ENCODE measurements at places on chromosomes 1 and 21.

DNA sequence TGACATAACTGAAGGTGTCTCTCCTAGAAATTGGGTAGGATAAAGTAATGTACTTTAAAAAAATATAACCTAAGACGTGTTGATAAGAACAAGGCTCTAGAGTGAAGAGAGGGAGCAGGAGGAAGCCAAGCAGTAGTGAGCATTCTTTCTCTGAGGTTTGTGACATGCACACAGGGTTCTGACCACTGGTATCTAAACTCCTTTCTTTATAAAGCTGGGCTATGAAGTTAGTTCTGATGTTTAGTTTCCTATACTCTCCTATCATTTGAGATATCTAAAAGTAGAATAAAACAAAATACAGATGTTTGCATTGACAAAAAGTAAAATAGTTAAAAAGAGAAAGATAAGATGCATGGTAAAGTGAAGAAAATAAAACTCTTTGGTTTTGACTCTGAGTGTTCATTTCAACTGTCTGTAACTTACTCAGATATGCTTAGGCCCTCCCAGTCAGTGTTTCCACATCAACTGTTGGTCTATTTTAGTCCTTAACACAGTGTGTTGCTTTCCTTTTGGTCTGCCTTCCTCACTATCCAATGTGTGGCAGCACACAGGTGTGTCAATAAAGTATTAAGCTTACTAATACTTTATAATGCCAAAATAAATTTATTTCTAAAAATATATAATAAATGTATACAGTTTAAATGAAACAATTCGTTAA, 543.5 kb downstream of the PTPRC start:
- no peak for DNase-seq

DNA sequence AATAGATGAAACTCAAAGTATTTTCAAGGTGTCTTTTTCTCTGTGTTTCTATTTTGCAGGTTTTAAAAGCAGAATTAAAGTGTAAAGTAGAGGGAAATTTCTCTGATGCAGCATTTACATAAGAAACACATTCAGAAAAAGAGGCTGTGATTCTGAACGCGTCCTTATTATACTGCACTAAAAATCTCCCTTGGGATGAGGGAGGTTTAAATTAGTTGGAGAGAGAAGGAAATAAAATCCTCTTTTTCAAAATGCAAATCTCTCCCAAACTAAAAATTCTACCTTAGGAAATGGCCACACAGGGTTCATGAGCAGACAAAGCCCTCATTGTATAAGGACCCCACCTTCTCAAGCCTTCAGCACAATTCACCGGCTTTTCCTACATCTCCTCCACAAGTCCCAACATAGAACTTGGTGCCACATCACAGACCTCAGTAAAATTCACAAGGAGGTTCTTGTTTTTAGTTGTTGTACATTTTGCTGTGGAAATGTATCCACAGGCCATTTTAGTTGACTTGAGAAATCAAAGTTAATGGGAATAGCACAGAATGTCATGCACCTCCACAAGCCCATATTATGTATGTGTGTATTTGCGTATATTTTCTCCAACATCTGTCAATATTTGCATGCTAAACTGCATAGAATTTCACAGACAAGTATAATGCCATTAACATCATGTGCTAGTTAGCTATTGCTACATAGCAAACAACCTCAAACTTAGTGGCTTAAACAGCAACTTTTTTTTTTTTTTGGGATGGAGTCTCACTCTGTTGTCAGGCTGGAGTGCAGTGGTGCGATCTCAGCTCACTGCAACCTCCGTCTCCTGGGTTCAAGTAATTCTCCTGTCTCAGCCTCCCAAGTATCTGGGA, 59.8 kb downstream of the MAB21L3 start:
- DNase-seq: no peak

DNA sequence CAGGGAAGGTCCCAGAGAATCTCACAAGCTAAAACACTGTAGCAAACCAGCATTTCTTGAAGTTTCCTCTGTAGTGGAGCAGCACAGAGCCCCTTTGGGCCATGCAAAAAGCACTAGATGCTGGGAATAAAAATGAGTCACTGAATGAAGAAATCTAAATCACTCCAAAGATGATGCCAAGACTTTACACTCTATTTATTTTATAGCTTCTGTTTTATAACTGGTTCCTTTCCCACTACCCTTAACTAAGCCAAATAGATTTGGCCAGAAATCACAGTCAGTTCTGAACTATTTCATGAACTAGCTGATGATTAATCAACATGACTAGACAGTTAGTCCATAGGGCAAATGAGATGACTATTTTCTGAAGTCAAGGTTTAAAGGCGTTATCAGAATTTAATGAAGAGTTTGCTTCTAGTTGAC, 89.5 kb downstream of the SCMH1 start:
- peak; percentile 89 for DNase-seq

DNA sequence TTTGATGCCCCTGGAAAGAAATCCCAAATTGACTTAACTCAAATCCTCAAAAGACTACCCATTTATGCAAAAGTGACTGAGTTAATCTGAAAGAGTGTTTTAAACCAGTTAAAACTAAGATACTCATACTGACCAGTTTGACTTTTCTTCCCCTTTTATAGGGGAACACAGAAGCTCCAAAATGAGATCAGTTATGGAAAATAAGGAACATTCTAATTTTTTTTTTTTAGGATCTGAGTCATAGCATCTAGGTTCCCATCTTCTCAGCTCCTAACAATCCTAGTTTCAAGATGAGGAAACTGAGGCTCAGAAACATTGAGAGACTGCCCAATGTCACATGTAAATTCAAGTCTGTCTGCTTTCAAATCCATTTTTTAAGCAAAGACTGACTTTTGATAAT, 231.1 kb upstream of the RUNX1 start:
- no peak for DNase-seq

GRCh38 chr1:87451229-87451920, 122.7 kb downstream of the LMO4 start:
- DNase-seq: no peak

- no peak for DNase-seq
These were observed 351.9 kb downstream of the ADGRL2 start for GRCh38 chr1:82152356-82153271.

DNA sequence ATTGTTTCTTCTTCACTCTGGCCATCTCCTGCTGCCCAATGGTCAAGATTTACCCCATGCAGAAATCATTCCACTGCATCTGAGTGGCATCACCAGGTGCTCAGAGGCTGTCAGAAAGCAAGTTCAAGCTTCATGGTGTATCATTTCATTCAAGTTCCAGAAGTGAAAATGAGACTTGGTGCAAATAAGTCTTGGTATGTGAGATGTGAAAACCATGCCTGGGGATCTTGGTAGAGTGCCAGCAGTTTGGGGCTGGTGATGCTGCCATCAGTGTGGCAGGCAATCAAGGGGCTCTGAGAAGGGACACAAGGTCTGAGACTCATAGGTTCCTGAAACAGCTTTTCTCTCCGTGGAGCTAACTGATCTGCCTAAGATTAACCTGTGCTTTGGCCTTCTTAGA, 52.0 kb downstream of the CD2 start:
- no peak for DNase-seq

GRCh38 chr1:205950280-205950679, 7.0 kb upstream of the SLC26A9 start:
- DNase-seq: no peak

DNA sequence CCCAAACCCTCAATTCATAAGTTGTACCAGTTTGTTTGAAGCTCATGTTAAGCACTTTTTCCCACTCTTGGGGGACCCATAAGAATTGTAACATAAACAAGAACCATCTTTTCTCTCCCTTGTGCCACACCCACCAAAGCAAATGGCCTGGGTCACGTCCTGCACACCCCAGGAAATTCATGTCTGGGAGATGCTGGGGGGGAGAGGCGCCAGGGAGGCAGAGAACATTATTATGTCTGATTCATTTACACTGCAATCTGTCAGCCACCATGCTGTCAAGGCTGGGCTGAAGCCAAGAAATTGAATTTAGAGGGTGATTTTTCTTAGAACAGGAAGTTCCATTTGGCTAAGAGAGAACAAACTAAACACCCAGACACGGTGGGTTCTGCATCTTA, 37.2 kb upstream of the IPO9 start:
- peak; percentile 61 for DNase-seq

GRCh38 chr1:174469687-174470086, 21.9 kb downstream of the GPR52 start:
- DNase-seq: no peak

DNA sequence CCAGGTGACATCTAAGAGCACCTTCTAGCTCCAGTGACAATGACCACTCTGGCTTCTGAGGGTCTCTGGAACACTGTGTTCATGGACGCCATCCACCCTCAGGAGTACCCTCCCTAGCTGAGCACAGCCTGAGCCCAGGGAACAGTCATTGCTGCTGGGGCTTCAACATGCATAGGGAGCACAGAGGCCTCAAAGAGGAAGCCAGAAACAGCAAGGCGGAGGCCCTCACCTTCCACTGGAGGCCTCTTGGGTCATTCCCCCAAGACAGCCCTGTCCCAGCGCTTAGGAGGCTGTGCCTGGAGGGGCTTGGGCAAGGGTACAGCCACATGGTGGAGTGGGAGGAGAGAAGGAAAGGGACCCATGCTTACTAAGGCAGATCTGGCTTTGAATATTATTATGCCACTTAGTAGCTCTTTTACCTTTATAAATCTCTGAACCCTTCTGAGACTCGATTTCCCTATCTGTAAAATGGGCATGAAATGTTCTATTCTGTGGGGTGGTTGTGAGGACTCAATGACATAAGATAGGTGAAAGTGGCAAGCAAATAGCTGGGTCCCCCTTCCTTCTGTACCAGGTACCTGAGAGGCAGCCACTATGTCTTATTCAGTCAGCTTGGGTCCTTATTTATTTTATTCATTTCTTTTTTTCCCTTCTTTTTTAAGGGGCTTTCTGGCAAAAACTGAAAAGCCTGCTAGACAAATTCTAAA, 32.8 kb downstream of the PTAFR start:
- DNase-seq: no peak

DNA sequence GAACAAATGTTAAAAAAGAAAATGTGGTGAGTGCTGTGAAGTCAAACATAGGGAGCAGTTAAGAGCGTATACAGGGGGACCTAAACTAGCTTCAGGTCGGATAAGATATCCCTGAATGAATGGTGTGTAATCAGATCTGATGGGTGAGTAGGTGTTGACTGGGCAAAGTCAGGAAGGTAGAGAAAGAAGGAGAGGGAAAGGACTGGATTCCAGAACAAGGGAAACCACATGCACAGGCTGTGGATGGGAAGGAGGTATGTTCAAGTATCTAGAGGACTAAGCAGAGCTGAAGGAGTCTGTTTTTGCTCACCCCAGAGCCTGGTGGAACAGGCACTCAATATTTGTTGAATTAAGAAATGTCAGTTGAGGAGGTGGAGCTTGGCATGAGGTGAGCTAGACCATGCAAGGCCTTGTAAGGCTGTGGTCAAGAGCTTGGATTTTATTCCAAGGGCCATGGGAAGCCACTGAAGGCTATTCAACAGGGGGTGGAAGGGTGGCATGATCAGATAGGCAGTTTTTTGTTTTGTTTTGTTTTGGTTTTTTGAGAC, 27.4 kb downstream of the MAP7D1 start:
- DNase-seq: no peak

Measured in NCI-H226 (cell line).